ENCODE measurements at places on chromosomes 16 and 17.
A peak's percentile ranks its signal among the peaks of the same experiment; 100 is the strongest.

- no peak for DNase-seq
These were observed 98.7 kb downstream of the KCNJ12 start for GRCh38 chr17:21474815-21475214.

- DNase-seq: no peak
These were observed 39.2 kb downstream of the TMEM11 start for GRCh38 chr17:21174713-21175112.

DNA sequence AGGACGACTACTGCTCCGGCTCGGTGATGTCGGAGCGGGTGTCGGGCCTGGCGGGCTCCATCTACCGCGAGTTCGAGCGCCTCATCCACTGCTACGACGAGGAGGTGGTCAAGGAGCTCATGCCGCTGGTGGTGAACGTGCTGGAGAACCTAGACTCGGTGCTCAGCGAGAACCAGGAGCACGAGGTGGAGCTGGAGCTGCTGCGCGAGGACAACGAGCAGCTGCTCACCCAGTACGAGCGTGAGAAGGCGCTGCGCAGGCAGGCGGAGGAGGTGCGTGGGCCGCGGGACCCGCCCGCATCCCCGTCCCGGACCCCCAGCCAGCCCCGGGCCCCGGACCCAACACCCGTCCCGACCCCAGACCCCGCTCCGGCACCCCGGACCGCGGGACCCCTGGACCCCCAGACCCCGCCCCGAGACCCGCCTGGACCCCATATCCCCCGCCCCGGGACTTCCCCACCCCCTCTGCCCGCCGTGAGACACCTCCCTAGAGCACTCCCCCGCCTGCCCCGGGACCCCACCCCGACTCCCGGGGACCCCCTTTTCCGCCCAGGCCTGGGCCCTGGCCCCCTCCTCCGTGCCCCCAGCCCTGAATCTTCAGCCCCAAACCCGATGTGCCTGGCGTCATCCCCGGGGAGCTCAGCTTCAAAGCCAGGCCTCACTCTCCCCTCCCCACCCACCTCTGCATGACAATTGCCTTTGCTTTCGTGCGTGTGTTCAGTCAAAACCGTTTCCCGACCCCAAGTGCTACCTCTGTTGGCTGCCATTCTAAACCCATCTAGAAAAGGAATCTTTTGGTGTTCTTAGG lies 594 bp downstream of the MAPK8IP3 start:
- peak; percentile 23 for DNase-seq

DNA sequence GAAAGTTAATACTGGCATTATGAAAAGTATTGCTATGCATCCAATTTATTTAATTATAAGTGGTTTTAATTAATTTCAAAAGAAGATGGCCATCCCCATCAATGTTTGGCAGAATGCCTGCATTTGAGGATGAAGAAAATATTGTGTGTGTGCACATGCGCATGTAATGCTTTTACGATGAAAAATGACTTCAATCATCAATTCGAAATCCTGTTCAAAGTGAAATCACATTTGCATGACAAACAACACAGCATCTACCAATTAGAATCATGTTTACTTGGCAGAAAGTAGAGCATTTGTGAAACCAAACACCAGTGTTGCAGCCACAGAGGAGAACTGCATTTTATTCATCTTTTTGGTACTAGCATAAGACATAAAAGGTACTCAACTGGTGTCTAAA lies 191.9 kb upstream of the PIRT start:
- DNase-seq: no peak

- no peak for DNase-seq
These were observed 10.2 kb upstream of the ETV4 start for GRCh38 chr17:43556292-43556691.

GRCh38 chr17:74296548-74296936 lies 22.5 kb downstream of the DNAI2 start:
- no peak for DNase-seq

- no peak for DNase-seq
These were observed 813 bp upstream of the THAP11 start for GRCh38 chr16:67841198-67841815.

DNA sequence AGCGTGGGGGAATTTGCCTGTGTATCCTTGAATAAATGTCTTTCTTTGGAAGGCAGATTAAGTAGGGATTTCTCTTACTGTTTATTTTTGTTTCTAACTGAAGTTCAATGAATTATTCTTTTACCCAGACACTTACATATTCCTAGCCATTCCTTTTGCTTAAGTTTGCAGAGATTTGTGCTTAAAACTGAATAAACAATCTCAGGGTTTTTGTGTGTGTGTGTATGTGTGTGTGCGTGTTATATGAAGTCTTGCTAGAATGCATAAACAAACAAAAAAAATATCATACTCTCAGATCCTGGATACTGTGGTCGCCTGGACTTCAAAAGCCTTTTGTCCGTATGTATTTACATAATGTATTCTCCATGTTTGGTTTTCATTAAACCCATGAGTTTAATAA lies 672.8 kb downstream of the MAF start:
- no peak for DNase-seq

DNA sequence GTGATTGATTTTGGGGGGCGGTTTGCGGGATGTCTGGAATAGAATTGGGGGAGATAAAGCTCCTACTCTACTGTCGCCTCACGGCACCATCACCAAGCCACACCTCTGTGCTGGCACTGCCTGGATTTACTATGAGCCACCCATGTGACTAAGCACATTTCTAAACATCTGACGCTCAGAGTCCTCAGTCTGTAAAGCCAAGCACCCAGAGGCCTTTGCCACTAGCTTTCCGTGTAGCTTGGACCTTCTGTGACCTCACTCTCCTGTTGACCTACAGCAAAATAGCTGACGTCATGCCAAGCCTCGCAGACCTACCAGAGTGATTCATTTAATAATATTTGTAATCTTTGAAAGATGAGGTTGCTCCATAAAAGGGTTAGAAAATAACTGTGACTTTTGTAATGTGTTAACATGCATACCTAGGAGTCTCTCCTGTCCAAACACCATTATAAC lies 38.5 kb upstream of the MYOCD start:
- DNase-seq: no peak

DNA sequence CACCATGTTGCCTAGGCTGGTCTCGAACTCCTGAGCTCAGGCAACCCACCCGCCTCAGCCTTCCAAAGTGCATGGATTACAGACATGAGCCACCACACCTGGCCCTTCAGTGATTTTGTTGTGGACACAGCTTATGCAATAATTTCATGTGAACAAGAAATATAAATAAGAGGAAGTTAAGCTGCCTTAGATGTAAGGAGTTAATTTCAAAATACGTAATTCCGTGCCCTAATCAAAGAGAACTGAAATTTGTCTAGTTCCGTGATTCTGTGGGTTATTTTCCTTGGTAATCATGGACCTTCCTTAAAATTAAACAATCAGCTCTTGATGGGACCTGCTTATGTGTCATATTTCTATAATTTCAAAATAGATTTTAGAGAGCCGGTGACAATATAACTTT lies 11.9 kb downstream of the TVP23A start:
- DNase-seq: no peak

DNA sequence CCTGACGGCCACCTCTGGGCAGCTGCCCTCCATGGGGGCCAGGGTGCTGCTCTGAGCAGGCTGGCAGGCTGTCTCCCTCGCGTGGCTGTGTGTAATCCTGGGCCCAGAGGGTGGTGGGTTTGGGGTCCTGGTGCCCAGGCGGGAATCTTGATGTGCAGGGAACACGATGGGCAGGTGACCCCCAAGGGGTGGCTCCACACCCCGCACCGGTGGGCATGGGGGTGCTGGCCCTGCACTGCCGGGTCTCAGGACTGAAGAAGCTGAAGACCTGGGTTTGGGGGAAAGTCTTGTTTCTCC lies 8.6 kb downstream of the CHMP6 start:
- DNase-seq: no peak

DNA sequence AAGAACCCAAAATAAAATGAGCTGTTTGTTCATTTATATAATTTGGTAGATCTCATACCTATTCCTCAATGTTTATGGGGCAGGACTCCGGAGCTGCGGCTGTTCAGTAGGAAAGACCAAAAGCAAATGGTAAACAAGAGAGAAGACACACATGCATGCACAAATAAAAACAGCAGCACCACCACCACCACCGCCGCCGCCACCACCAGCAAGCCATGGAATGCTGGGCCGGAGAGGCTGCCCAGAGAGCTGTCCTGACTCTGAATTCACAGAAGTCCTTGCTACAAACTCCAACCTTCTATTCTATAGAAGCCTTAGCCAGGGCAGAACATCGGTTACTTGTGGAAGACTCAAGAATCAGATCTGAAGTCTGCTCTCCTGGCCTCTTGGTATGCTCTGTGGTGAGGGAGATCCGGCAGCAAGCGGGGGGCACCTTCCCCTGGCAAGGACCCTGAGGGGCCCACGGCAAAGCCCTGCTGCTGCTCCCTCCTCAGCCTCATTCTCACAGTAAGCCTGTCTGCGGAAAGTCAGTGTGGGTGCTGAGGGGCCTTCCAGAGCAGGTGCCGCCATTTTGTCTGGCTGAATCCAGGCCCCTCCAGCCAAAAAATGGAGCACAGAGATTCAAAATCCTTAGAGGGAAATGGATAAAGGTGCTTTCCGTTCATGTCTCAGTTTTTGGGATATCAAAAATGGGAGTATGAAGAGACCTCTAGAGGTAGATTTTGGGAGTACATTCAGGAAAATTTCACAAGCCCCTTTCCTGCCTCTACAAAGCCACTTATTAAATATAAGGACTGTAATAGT lies 6.4 kb upstream of the FOXJ1 start:
- DNase-seq: no peak

DNA sequence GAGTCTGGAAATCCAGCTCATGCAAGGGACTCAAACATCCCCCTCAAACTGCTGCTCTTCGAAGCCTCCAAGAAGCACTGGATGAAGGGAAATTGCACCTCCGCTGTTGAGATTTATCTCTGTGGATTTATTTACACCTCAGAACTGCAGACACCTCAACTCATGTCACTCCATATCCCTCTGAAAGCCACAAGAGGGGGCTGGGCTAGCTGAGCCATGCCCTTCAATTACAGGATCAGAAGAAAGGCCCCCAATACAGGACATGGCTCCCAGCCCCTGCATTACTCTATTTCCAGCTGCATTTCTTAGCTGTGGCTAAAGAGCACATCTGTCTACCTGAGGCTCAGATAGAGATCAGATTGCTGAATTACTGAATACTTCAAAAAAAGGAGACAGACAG lies 103.1 kb upstream of the DYNLRB2 start:
- DNase-seq: no peak

DNA sequence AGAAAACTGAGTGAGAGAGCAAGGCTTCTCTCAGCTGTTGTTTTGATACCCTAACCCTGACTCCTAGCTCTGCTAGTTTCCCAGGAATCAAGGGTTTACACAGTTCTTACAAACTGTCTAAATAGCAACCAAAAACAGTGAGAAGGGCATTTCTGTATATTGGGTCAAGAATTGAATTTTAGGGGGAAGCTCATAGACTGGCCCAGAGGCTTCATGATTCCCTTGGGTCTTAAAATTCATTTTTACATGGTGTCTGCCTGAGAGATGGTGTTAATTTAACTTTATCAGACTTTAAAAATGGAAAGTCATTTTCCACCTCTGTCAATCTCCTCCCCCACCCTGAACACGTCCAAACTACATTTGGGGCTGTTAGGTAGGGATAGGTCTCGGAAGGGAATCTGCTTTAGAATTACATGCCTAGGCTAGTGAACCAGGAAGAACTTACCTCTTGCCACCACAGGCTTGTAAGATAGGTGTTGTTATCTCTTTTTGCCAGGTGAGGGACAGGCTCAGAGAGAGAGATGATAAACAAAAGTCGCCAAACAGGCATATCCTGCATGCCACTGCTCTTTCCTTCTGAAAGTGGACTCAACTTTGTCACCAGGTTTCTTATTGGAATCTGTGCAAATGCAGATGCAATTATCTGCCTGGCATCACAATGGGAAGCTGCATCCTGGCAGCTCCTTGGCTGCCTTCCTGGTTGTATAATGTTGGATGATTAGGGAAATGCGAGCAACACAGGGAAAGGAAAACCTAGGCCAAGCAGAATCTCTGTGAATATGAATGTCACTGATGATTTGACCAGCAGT lies 3.1 kb downstream of the PHAF1 start:
- DNase-seq: no peak

DNA sequence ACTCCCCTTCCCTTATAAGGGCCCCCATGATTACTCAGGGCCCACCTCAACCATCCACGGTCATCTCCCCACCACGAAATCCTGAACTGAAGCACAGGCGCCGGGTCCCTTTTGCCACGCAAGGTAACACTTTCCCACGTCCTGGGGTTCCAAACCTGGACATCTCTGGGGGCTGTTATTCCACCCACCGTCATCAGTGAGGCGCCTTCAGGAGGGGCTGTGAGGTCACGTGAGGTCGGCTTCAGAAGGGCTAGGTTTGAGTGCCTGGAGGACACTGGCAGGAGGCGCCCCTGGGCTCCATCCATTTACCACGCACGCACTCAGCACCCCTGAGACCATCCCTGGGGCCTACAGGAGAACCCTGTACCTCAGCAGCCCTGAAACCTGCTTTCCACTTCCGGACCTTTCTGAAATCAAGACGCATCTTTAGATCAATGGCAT lies 4.1 kb downstream of the CD2BP2 start:
- no peak for DNase-seq

- DNase-seq: no peak
These were observed 750 bp downstream of the TMEM132E start for GRCh38 chr17:34579979-34580684.

- no peak for DNase-seq
These were observed 2.1 kb upstream of the SPG7 start for GRCh38 chr16:89506113-89506504.

DNA sequence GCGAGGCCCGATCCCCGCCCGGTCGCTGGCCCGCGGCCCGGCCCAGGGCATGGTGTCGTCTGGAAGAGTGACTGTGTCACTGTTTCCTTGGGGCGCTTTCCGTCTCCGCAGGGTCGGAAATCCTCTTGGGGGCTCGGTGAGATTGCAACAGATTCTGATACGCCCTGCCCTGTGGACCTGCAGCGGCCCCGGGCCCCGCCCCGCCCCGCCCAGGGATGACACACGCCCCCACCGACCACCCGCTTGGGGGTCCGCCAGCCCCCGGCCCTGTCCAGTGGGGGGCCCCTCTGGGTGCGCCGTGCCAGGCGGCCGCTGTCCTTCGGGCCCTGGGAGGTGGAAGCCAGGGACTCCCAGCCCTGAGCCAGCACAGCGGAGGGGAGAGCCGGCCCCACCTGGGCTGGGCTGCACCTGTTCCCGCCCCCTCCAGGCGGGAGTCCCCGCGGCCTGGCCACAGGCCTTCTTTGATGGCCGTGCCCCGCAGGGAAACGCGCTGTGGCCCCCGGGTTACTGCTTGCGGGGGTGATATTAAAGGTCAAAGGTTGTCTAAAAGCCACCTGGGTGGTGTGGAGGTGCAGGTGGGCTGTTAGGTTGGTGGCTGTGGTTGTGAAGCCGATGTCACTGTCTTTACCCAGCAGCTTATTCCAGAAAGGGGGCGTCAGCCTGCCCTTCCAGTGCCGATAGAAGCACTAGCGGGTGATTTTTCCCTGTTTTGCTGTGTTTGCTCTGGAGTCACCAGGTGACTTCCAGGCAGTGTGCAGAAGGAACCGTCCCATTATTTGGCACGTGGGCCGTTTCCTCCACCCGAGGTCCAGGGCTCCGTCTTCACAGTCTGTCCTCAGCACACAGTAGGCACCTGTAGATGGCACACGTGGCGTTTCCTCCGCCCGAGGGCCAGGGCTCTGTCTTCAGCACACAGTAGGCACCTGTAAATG lies 752 bp downstream of the TBC1D24 start:
- DNase-seq: peak; percentile 40

GRCh38 chr17:81682565-81683207 lies 911 bp downstream of the ARL16 start:
- no peak for DNase-seq

GRCh38 chr17:56809106-56809819 lies 24.5 kb downstream of the C17orf67 start:
- no peak for DNase-seq

Data from activated T-cell treated with anti-CD3 and anti-CD28 coated beads for 48 hours (primary cell).